Lung (tissue), 17 donors: ENCODE measurements at places on chromosomes 3 and 15. TPM values are rescaled to one million over a fixed set of nuclear protein-coding genes. Genes with fewer than 3 reads are reported as not detected.

Gene EXD1
- not detected for total RNA-seq

Gene AMT
- 9.5 TPM for total RNA-seq

Gene FBXO45
- 7.0 TPM for total RNA-seq

Gene CKMT1A
- total RNA-seq = 6.8 TPM

Gene MESP2
- total RNA-seq = 0.55 TPM

Gene PIGZ
- 1.4 TPM for total RNA-seq

Gene PRR20G
- total RNA-seq = not detected

Gene ITIH3
- 0.54 TPM for total RNA-seq

Gene LIPH
- total RNA-seq = 26.1 TPM

Gene TJP1
- 84.6 TPM for total RNA-seq

Gene THBS1
- 174 TPM for total RNA-seq

Gene CACNA2D3
- 2.5 TPM for total RNA-seq

Gene SLC22A13
- 0.64 TPM for total RNA-seq

Gene ADAMTS7
- 13.1 TPM for total RNA-seq

Gene SLITRK3
- 0.68 TPM for total RNA-seq

Gene ITGB5
- total RNA-seq = 45.2 TPM

Gene GRAMD2A
- 25.2 TPM for total RNA-seq

Gene WDR93
- 3.8 TPM for total RNA-seq

Gene GOLGA8S
- total RNA-seq = 0.11 TPM

Gene TBCCD1
- 9.4 TPM for total RNA-seq

Gene UBL7
- 38.1 TPM for total RNA-seq

Gene SYNPR
- 0.43 TPM for total RNA-seq

Gene SEC11A
- 119 TPM for total RNA-seq

Gene LRRC31
- 0.43 TPM for total RNA-seq

Gene FHIT
- 21.3 TPM for total RNA-seq

Gene NR2E3
- 0.26 TPM for total RNA-seq

Gene ZNF662
- total RNA-seq = 8.7 TPM

Gene C3orf85
- total RNA-seq = not detected
